IPS DF 19.7 (cell line): ENCODE measurements at places on chromosomes 7 and 10.

- DNase-seq = no peak
Observed at GRCh38 chr10:19048891-19049290, 290 bp downstream of the MALRD1 start.

GRCh38 chr10:70655316-70655715, 17.0 kb upstream of the ADAMTS14 start:
- no peak for DNase-seq

GRCh38 chr7:128020159-128020558, 11.1 kb downstream of the LRRC4 start:
- no peak for DNase-seq

GRCh38 chr7:42227936-42228591, 8.9 kb downstream of the GLI3 start:
- DNase-seq = no peak

DNA sequence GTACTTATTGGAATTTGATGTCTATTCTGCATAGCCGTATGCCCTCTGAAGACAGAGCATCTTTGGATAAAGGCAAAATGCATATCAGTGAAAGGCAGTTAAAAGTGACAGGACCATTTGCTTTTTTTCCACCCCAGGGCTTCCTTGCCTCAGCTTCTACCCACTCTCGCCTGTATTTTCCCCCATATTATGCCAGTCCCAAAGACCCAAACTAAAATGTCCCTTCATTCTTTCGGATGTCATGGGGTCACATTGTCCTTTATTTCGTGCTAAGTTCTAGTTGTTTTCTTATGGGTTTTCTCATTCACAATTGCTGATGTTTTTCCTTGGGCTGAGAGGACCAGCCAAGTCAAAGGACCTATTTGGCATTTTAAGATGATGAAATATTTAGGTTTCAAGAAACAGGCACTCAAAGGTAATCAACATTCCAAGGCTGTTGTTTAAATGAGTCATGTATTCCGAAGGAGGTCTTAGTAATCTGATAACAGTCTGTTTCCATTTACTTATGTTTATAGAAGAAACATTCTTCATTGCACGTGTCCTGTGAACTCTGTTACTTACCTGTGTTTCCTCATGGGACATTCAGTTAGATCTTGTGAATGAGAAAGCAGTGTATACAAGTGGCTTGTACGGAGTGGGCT, 74.1 kb downstream of the DNAH11 start:
- no peak for DNase-seq

GRCh38 chr10:124175701-124176348, 82.4 kb upstream of the CHST15 start:
- no peak for DNase-seq

DNA sequence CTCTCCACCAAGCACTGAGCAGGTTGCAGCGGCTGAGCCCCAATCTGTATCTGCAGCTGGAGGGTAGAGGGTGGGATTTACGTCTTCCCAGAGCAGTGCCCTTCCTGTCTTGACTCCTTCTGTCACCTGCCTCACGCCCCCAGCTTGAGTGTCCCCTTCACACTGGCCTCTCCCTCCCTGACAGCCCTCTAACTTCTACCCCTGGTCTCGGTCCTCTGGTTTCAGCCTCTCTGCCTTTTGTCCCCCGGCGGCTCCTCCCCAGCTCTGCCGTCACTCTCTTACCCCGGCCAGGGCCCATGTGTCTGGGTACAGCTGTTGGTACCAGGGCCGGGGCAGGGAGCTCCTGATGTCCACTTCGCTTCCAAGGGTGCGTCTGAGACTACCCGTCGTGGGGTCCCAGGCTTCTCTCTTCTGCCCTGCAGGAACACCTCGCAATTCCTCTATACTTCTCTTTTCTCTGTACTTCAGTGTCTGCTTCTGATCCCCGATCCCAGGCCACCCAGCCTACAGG, 654 bp downstream of the MUC3A start:
- no peak for DNase-seq

DNA sequence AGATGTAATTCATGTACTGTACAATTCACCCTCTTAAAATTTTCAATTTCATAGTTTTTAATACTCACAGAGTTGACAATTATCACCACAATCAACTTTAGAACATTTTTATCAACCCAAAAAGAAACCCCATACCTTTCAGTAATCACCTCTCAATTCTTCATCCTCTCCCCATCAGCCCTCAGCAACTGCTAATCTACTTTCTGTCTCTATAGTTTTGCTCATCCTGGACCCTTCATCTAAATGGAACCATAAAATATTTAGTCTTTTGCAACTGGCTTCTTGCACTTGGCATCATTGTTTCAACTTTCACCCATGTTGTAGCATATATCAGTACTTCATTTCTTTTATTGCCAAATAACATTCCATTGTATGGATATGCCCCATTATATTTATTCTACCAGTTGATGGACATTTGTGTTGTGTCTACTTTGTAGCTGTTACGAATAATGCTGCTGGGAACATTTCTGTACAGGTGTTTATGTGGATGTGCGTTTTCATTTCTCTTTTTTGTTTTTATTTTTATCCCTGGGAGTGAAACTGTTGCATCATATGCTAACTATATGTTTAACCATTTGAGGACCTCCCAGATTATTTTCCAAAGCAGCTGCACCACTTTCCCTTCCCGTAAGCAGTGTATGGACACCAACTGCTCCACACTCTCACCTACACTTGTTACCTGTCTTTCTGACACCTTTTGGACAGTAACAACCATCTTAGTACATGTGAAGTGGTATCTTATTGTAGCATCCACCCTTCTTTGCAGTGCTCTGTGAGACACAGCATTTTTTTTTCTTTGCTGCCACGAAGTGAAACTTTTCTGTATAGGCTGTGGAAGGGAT, 65.4 kb upstream of the APBB1IP start:
- no peak for DNase-seq

DNA sequence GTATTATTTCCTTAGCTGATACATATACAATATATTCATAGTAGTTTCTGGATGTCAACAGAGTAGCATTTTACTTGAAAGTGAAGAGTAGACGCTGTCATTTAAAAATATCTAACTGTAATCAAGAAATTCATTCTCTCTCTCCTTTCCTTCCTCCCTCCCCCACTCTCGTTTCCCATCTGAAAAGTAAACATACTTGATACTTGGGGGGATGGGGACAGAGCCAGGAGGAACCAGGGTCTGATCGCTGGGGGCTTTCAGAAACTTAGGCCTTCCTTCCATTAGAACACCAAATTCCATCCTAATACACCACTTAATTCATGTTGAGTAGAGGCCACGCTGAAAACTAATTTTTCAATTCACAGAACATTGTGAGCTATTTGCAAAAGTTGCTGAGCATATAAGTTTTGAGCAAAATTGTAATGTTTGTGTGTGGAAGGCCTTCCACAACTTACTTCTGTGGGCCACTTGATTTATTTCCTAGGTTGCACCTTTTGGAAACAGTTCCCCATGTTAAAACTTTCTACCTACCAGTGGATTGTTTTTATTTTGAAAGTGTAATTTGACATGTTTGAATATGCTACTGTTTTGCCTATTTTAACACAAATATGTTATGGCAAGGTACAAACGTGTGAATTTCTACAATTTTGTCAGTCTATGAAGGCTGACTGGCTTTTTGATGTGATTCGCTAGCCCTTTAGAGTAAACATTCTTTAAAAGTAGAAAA, 35.2 kb downstream of the CNPY1 start:
- no peak for DNase-seq

- no peak for DNase-seq
Observed at GRCh38 chr7:16078076-16078952, 343.0 kb downstream of the CRPPA start.

- DNase-seq = no peak
Observed at GRCh38 chr10:12434277-12434676, 84.9 kb downstream of the CAMK1D start.

DNA sequence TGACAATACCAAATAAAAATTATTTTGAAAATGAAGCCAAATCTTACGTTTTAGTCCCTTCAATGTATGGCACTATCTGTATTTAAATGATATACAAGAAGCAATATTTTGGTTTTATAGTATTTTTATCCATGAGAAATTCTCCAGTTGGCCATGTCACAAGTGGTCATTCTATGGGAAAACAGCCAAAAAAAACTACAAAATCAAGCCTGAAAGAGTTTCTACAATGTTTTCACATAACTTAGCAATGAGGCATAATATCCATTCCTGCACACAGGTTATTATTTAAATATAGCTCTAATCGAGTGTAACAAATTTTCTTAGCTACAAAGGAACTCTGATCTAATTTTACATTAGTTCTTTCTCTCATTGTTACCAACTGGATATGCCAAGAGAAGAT, 5.4 kb downstream of the RAB11FIP2 start:
- DNase-seq = no peak

- no peak for DNase-seq
Observed at GRCh38 chr10:124231168-124232155, 138.1 kb upstream of the CHST15 start.

- DNase-seq = no peak
Observed at GRCh38 chr10:78726171-78726570, 342.6 kb upstream of the ZMIZ1 start.

- DNase-seq = no peak
Observed at GRCh38 chr7:27171637-27172314, 2.3 kb downstream of the HOXA10 start.

DNA sequence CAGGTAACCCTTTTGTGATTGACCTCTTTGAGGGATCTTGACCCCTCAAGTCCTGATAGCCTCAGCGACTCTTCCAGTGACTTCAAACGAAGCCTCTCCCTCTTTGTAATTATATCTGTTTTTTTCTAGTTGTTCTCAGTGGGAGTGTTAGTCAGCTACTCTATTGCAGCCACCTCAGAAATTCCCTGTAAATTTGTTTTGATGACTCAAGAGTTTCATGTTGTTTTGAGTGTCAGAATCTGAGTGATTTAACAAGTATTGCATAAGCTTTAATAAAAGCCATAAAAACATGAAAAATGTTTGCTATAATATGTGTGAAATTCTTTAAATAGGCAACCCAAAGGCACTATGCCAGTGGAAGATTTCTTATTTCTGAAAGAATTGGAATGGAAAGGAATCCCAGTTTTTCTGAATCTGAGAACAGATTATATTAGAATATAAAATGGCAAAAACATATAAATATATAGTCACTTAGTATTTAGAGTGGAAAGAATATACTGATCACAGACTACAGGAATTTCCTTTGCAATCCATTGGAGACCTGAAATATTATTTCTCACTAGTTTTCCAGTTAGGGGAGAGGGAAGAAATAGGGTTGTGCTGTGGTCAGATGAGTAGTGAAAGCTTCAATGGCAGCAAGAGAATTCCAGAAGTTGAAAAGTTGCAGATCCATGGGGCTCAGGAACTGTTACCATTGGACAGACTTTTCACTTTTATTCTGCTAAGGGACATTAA, 94.4 kb upstream of the SEMA3C start:
- DNase-seq = no peak

DNA sequence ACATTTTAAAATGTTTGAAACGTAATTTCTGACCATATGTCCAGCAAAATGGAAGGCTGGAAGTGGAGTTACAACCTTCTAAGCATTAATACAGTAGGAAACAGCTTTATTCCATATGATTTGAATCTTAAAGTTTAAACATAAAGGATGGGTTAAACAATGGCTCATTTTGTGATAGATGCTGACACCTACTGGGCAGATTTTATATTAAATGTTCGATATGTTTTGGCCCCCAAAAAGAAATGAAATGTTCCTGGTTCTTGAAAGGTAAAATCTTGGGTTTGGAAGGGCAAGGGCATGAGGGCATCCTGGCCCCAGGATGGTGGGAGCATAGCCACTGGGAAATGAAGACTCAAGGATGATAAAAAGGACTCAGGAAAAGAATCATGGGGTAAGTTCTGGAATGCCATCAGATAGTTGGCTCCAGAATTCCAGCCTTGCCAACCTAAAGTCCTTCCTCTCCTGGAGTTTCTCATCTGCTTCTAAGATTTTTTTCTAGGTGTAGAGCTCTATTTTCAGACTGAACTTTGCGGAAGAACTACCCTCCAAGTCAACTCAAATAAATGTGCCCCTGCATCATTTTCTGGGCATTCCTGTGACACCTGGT, 34.6 kb upstream of the SLC35G1 start:
- no peak for DNase-seq

DNA sequence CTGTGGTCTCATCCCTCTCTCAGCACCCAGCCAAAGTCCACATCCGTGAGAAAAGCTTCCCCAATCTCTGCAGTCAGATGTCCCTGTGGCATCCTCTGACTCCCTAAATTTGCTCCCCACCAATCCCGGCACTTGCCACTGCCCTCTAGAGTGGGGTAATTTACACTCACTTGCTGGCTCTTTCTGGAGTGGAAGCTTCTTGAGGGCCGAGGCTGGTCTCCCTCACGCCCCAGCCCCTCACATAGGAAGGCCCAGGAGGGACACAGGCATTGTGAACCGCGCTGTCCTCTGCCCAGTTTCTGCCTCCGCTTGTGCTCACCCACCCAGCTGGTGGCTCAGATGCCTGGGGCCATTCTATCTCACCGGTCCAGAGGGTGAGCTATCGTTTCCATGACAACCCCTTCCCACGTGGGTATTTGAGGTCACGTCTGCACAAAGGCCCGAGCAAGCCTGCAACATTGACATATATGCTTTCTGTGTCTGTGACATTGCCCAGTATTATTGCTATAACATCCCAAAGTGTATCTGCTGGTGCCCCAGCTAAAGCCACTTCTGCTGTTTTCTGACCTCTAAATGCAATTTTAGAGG, 97.3 kb upstream of the CTBP2 start:
- no peak for DNase-seq

DNA sequence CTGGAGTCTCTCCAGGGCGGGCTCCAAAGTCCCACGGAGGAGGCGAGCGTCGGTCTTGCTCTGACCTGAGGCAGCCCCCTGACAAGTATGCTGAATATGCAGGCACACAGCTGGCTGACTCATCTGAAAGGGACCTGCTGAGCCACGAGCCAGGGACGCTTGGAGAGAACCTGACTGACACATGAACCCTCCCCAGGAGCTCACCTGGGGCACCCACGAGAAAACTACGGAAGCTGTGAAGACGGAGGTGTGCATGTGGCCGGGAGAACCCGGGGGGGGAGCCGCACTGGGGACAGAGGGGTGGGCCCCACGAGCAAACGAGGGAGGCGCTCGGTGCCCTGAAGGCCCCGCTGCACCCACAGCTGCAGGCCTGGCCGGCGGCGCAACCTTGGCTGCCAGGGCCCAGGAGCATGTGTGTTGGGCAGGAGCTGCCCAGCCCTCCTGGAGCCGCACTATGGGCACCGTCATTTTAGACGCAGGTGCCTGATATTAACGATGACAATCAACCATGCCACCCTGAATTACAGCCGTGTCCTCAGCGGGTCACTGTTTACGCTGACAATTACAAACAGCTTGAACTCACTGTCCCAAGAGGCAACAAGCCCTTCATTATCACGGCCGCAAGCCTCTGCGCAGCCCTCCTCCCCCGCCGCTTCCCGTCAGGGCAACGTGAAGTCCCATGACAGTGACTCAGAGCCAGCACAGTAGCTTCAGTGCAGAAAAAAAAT, 64.7 kb downstream of the DIP2C start:
- DNase-seq = peak; percentile 20
